Lung (tissue), 17 donors: ENCODE measurements at places on chromosomes 12 and 14. TPM values are rescaled to one million over a fixed set of nuclear protein-coding genes. Genes with fewer than 3 reads are reported as not detected.

- no peak for DNase-seq
Measured at GRCh38 chr12:92458996-92459395, 243.8 kb upstream of the PLEKHG7 start.

DNA sequence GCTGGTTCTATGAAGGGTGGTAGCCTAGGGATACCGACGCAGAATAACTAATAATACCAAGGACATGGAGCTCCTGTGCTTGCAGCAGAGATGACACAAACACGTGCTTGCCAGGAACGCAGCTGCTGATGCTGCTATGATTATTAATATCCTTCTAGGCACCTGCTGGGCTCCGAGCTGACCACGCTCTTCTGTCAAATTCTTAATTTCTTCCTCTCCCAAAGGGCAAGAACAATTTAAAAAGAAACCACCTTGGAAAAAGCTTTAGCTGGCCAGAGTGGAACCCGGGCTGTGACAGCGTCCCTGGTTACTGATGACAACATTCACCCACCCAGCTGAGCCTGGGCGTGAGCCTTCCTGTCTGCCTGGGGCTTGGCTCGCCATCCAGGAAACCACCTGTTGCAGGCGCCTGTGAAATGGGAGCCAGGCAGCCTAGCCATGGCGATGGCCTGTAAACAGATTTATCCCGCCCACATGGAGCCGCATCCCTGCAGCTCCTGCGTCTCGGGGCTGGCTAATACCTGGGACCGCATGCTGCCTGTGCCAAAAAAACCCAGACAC, 28.8 kb downstream of the CLMN start:
- no peak for DNase-seq

- DNase-seq = no peak
Measured at GRCh38 chr12:47023953-47024352, 55.5 kb upstream of the PCED1B start.

Gene AP4S1
- total RNA-seq = 7.1 TPM

GRCh38 chr14:69036757-69037506, 57.8 kb upstream of the ACTN1 start:
- no peak for DNase-seq

DNA sequence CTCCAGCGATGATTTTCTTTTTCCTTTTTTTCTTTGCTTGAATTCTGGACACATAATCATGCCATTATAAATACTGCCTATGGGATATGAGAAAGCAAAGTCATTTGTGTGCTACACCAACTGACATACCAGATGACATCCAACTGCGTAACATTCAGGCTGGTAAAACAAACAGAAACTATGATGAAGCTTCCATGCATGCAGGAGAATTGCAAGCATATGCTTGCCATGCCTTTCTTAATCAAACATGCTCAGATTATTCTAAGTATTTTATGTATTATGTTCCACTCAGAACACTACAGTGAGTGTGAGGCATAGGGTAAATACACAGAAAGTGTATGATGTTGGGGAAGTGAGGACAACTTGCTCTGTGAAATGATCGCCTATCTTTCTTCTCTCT, 97.4 kb downstream of the C12orf50 start:
- no peak for DNase-seq

DNA sequence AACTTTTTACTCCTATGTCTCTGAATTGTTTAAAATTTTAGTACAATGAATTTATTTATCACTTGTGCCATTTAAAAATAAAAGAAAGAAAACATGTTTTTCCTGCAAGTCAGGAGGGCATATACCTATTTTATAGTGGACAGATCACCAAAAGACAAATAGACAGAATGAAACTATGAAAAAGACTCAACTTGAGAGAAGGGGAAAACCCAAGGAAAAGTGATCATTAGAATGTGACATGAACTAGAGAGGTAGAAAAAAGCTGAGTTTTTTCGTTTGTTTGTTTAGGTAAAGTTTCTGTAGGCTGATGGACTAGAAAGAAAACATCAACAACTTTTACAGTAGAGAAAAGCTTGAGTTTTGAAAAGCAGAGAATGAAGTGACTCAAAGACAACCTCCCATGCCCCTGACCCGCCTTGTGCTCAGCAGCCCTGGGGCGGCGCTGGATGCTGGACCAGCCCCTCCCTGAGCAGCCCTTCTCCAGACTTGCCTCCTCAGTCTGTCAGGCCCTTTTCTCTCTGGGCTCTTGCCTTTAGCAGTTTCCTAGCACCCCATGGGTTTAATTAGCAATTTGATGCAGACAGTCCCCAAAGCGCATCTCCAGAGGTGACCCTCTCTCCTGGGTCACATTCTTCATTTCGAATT, 95.1 kb upstream of the ARID2 start:
- DNase-seq = no peak

DNA sequence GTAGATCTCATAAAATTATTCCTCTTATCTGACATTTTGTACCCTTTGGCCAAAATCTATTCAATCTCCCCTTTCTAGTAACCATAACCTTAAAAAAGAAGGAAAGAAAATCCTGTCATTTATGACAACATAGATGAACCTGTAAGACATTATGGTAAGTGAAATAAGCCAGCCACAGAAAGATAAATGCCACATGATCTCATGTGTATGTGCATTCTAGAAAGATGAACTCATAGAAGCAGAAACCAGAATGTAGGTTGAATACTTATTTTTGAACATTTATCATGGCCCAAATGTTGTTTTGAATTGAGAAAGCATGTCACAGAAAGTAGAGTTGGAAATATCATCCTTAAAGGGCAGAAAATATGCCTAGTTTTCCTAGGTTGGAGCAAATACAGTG, 1053.6 kb downstream of the SLC6A15 start:
- DNase-seq = no peak

GRCh38 chr14:89255012-89255411, 162.0 kb downstream of the FOXN3 start:
- DNase-seq = no peak

Gene GLI1
- 5.7 TPM for total RNA-seq

DNA sequence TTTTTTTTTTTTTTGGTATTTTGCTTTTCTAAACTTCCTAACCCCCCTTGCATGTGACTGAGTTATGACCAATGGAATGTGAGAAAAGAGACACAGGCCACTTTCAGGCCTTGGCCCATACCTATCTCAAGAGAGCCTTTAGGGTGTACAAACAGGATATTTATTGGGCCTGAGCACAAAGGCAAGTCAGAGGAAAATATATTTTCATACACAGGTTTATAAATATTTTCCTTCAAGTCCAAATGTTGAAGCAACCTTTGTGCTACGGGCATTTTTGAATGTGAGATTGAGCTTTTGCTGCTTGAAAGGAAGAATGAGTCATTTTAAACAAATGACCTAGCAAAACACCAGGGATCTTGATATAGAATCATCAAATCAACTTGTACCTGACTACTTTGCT, 228.6 kb upstream of the E2F7 start:
- DNase-seq = no peak

Gene PPP2R5C
- 148 TPM for total RNA-seq

DNA sequence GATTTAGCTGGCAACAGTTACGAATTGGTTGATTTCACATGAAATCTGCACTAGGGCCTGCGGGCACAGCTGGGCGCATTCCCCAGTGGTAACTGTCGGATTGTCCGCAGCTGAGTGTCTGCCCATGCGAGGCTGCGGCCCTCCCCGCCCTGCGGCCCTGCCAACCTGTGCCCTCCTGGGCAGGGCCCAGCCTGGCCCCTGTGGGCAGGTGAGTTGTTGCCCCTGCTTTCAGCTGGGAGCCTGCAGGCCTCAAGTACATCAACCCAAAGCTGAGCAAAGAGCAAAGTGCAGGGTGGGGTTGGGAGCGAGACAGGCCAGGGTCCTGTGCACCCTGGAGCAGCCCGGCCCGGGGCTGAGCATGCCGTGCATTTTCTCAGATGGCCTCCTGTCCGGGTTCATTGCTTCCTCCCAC, 89.1 kb downstream of the ADGRD1 start:
- no peak for DNase-seq

- DNase-seq = peak; percentile 91
Measured at GRCh38 chr14:75295491-75296345, 17.1 kb downstream of the FOS start.

Gene LRRC23
- 48.7 TPM for total RNA-seq

GRCh38 chr14:33551963-33552362, 398.9 kb downstream of the EGLN3 start:
- no peak for DNase-seq

Gene CISTR
- not detected for total RNA-seq

DNA sequence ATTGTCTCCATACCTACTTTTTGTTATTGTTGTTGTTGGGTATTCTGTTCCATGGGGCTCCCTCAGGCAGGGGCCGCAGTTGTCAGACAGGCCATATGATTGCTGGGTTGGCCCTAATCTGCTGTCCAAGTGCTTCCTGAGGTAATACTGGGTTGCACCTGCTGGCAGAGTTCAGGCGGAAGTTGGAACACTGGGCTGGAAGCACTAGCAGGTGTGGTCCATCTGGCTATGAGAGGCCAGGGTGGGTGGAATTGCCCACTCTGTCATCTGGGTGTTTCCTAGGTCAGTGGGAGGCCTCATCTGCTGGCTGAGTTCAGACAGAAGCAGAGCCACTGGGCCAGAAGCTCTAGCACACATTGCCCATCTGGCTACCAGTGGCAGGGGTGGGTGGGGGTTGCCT, 81.3 kb upstream of the NID2 start:
- no peak for DNase-seq

- DNase-seq = no peak
Measured at GRCh38 chr12:130803702-130804101, 35.3 kb downstream of the STX2 start.

Gene ASB2
- total RNA-seq = 3.7 TPM

DNA sequence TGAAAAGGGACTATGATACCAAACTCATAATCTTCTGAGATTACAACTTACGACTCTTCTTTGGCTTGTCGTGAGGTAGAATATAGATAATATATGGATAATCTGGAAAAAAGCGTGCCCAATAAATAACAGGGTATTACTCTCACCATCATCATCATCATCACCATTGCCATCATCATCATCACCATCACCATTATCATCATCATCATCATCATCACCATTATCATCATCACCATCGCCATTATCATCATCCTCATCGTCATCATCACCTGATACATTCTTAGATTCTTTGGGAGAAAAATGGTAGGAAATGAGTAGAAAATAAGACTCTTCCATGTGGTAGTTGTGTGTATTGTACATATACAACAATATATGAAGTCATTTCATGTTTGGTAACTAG, 259.8 kb downstream of the SYT1 start:
- DNase-seq = no peak

- no peak for DNase-seq
Measured at GRCh38 chr12:49279706-49280159, 14.9 kb downstream of the TUBA1C start.

DNA sequence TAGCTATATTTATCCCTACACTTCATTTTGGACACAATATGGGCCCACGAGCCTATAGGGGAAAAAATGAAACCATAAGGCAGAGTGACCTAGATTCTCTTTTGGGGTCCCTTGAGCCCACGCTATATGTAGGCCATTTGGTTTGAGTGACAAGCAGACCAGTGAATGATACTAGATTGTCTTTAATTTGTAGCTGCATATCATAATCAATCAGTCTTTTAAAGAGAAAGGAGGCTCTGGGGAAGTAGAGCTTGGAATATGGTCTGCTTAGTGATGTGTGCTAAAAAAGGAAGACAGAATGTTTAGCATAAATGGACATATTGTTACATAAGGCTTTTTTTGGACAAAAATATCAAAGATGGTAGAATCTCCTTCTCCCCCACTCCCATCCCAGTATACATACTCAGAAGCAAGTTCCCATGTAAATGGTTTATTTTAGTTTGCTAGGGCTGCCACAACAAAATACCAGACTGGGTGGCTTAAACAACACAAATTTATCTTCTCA, 140.8 kb downstream of the CAPZA3 start:
- DNase-seq = no peak

- peak; percentile 40 for DNase-seq
Measured at GRCh38 chr12:63944586-63945228, 100.2 kb downstream of the SRGAP1 start.
